Renal cortical epithelial cell (primary cell): ENCODE measurements at places on chromosomes 3 and 15. TPM values are rescaled to one million over a fixed set of nuclear protein-coding genes. Genes with fewer than 3 reads are reported as not detected.
A peak's percentile ranks its signal among the peaks of the same experiment; 100 is the strongest.

The FSIP1 gene
- 0.69 and 5.5 TPM in 2 replicates for total RNA-seq

DNA sequence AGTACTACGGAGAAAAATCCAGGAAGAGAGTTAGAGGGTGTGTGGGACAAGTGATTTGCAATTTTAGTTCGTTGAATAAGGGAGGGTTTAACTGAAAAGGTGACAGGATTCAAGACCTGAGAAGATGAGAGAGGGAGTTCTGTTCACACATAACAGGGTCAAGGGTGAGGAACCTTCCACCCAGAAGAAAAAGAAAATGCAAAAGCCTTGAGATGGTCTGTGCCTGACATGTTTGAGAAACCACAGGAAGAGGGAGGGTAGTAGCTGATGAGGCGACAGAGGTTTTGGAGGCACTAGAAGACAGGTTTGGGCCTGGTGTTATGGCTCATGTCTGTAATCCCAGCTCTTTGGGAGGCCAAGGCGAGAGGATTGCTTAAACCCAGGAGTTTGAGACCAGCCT is 591 bp upstream of the SLC25A20 start:
- DNase-seq, result no peak

The IL5RA gene
- total RNA-seq, result not detected in 2 replicates

- no peak for DNase-seq
Observed at GRCh38 chr15:35437157-35437556, 108.8 kb downstream of the DPH6 start.

- DNase-seq, result peak; percentile 32
Observed at GRCh38 chr3:112773864-112774263, 72.8 kb downstream of the CD200R1L start.

GRCh38 chr15:74768771-74769342 is 13.0 kb upstream of the CSK start:
- no peak for DNase-seq

DNA sequence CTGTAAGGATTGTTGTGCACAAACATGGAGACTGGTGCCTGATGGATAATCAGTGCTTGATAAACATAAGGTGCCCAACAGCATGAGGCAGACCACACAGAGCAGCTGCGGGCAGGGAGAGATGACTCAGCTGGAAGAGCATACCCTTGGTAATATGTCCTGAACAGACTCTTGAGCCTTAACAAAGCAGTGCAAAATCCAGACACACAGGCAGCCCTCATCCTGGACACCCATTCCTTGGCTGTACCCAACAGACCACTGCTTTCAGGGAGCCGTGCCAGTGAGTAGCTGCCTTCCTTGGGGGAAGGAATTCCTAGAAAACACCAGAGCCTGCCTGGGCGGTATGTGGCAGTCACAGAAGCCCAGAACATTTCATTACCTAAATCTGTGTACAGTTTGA is 156.2 kb downstream of the CLSTN2 start:
- peak; percentile 83 for DNase-seq

The TTLL13 gene
- 0.10 TPM in 1 of 2 replicates, not detected in the other for total RNA-seq

- peak; percentile 91 for DNase-seq
Observed at GRCh38 chr15:79329171-79329611, 18.3 kb downstream of the TMED3 start.

DNA sequence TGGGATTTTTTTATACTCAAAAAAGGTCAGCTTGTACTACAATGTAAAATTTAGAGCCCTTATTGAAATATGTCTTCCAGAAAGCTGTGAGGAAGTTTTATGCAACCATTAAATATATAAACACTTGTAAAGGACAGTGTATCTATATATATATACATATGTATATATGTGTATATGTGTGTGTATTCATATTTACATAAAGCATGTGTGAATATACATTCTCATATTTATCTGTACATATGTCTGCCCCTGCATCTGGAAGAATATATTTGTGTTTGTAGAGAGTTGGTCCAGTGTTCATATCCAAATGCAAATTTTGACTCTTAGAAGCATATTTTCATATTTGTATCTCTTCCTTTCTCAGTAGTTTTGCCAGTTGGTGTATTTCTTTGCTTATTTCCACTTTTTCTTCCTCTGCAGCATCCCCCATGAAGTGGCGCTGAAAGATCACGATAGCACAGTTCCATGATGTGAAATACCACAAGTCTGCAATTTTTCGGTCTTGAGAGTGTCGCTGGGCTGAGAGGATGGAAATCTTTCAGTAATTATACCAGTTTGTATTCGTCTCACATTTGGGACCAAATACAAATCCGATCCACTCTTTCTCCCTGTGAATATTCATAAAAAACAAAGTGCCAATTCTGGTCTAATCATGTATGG is 311.7 kb upstream of the DPH6 start:
- DNase-seq, result no peak

DNA sequence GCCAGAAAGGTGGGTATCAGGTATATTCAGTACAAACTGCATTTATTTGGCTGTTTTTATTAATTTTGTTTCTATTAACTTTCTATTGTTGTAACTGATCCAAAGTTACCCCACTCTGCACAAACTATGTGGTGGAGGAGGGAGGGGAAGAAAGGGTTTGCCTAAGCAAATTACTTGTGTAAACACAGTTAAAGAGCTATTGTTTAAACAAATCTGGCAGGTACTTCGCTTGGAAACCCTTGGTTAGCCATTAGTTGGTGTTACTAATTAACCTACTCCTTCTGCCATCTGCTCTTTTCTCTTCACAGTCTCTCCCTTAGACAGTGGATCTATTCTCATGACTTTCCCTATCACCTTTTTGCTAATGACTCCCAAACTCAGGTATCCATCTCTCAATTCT is 328.4 kb upstream of the NECTIN3 start:
- peak; percentile 98 for DNase-seq

DNA sequence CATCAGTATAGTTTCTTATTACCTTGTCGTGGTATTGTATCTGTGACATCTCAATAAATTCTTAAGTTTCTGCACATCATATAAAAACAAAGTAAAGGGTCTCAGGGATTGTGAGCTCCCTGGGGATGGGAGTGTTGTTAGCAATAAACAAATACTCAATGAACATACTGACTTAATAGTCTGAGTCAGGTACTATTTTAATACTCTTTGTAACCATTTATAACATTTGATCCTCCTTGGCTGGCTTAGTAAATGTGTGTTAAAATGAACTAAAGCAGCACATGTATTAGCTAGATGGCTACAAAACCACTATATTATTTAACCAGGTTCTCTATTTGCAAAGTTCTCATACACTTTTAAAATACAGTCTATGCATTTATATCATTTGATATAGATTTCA is 1.8 kb downstream of the ICE2 start:
- DNase-seq, result peak; percentile 6
